Spinal cord (tissue), 10 donors: ENCODE measurements at places on chromosomes 1 and 21.

- peak; percentile 68 for DNase-seq
- no peak overlapping the region for H3K4me3 ChIP-seq
- no peaks in the 10 kb centered on the region for H3K27me3 ChIP-seq
Measured at GRCh38 chr1:160251687-160252526, 10.4 kb downstream of the DCAF8 start.

- H3K36me3 ChIP-seq, result no peaks in the 10 kb centered on the region
- no peak overlapping the region for H3K4me3 ChIP-seq
- peak; percentile 26 for DNase-seq
- H3K4me1 ChIP-seq, result no peaks in the 10 kb centered on the region
- H3K27ac ChIP-seq, result no peak overlapping the region
Measured at GRCh38 chr1:28950449-28950848, 36.1 kb downstream of the EPB41 start.

- no peak overlapping the region for H3K27ac ChIP-seq
- no peak for DNase-seq
- H3K4me1 ChIP-seq, result peaks cover 32% of the 10 kb centered on the region
- no peaks in the 10 kb centered on the region for H3K36me3 ChIP-seq
- H3K27me3 ChIP-seq, result peaks cover 24% of the 10 kb centered on the region
Measured at GRCh38 chr1:41659159-41659495, 174.6 kb upstream of the EDN2 start.

- no peaks in the 10 kb centered on the region for H3K27me3 ChIP-seq
- H3K27ac ChIP-seq, result no peak overlapping the region
- H3K4me1 ChIP-seq, result peaks cover 24% of the 10 kb centered on the region
- no peak overlapping the region for H3K4me3 ChIP-seq
- DNase-seq, result no peak
Measured at GRCh38 chr1:27053977-27054753, 41.5 kb upstream of the TENT5B start.

GRCh38 chr21:19792004-19792403 is 1206.2 kb upstream of the NCAM2 start:
- H3K36me3 ChIP-seq, result no peaks in the 10 kb centered on the region
- no peak overlapping the region for H3K27ac ChIP-seq
- no peaks in the 10 kb centered on the region for H3K4me1 ChIP-seq

DNA sequence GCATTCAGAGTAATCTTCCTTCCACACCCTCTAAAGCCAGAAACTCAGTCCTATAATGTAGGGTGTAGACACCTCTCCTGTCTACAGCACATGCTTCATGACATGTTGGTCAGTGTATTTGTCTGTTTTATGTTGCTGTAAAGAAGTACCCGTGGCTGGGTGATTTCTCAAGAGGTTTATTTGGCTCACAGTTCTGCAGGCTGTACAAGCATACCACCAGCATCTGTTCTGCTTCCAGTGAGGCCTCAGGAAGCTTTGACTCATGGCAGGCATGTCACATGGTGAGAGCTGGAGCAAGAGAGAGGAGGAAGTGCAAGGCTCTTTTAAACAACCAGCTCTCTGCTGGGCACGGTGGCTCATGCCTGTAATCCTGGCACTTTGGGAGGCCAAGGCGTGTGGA is 12.1 kb downstream of the PLOD1 start:
- peaks cover 4% of the 10 kb centered on the region for H3K4me1 ChIP-seq
- peaks cover 41% of the 10 kb centered on the region for H3K36me3 ChIP-seq
- H3K4me3 ChIP-seq, result no peak overlapping the region
- H3K27ac ChIP-seq, result no peak overlapping the region
- no peaks in the 10 kb centered on the region for H3K27me3 ChIP-seq

DNA sequence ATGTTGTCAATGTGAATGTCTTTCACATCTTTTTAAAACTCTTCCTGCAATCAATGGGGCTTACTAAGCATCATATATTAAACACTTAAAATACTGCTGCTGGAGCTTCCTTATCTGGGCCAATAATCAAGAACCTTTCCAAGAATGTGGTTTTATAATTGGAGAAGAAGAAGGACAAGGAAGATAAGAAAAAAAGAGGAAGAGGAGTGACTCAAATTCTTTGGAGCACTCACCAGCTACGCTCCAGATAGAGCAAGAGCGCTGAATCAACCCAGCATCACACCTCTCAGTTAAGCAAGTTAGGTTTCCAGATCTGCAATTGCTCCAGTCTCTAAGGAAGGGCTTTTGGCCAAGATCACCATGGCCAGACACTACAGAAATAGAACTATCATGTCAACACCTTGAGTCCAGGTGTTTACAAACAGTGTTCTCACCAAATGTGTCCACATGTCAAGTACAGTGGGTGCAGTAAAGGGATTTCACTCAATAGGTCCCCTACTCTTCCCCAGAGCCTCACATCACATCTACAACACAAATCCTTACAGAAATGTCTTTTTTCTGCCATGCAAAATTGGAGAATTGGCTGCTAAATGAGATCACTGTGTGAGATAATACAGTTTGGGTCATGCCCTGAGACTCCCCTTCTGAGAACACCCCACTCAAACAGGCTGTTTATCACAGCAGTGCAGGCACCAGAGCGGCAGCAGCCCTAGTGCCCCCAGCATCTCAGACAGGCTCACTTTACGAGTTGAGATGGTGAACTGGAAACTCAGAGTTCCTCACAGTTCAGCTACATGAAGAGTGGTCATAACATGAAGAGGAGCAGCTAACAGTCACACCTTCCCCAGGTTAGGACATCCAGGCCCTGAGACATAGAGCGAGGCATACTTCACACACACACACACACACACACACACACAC is 1.7 kb upstream of the SPRR2B start:
- no peak for DNase-seq
- H3K4me3 ChIP-seq, result no peak overlapping the region
- no peaks in the 10 kb centered on the region for H3K4me1 ChIP-seq
- no peak overlapping the region for H3K27ac ChIP-seq

- no peak overlapping the region for H3K27ac ChIP-seq
- H3K4me3 ChIP-seq, result no peak overlapping the region
Measured at GRCh38 chr1:63807046-63807445, 33.2 kb downstream of the ROR1 start.

DNA sequence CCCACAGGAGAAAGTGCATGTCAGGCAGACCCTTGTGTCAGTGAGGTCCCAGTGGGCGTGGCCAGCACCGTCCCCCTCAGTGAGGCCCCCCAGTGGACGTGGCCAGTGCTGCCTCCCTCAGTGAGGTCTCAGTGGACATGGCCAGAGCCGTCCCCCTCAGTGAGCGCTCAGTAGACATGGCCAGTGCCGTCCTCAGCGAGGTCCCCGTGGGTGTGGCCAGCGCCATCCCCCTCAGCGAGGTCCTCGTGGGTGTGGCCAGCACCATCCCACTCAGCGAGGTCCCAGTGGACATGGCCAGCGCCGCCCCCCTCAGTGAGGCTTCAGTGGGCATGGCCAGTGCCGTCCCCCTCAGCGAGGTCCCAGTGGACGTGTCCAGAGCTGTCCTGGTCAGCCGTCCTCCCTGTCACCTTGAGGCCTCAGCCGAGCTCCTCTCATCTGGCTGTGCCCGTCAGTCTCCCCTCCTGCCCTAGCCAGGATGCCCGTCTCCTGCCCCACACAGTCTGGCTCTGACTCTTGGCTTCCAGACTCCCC is 35.5 kb downstream of the PDE9A start:
- peaks cover 13% of the 10 kb centered on the region for H3K4me1 ChIP-seq
- no peak for DNase-seq
- H3K27ac ChIP-seq, result no peak overlapping the region
- no peaks in the 10 kb centered on the region for H3K27me3 ChIP-seq
- H3K4me3 ChIP-seq, result no peak overlapping the region
- H3K36me3 ChIP-seq, result peaks cover 84% of the 10 kb centered on the region

GRCh38 chr1:161196521-161197451 is 2.1 kb downstream of the ADAMTS4 start:
- peaks cover 6% of the 10 kb centered on the region for H3K36me3 ChIP-seq
- DNase-seq, result no peak
- peak overlapping the region; percentile 37 for H3K4me3 ChIP-seq
- H3K4me1 ChIP-seq, result peaks cover 74% of the 10 kb centered on the region
- H3K27ac ChIP-seq, result peak overlapping the region; percentile 99
- no peaks in the 10 kb centered on the region for H3K27me3 ChIP-seq

- H3K27me3 ChIP-seq, result no peaks in the 10 kb centered on the region
- H3K36me3 ChIP-seq, result no peaks in the 10 kb centered on the region
- peaks cover 11% of the 10 kb centered on the region for H3K4me1 ChIP-seq
- H3K27ac ChIP-seq, result no peak overlapping the region
- DNase-seq, result no peak
Measured at GRCh38 chr21:26148071-26148839, 22.3 kb downstream of the APP start.

GRCh38 chr1:93713341-93713740 is 31.7 kb upstream of the BCAR3 start:
- no peak overlapping the region for H3K27ac ChIP-seq
- no peak for DNase-seq
- H3K4me1 ChIP-seq, result peaks cover 15% of the 10 kb centered on the region
- H3K27me3 ChIP-seq, result no peaks in the 10 kb centered on the region
- no peaks in the 10 kb centered on the region for H3K36me3 ChIP-seq

DNA sequence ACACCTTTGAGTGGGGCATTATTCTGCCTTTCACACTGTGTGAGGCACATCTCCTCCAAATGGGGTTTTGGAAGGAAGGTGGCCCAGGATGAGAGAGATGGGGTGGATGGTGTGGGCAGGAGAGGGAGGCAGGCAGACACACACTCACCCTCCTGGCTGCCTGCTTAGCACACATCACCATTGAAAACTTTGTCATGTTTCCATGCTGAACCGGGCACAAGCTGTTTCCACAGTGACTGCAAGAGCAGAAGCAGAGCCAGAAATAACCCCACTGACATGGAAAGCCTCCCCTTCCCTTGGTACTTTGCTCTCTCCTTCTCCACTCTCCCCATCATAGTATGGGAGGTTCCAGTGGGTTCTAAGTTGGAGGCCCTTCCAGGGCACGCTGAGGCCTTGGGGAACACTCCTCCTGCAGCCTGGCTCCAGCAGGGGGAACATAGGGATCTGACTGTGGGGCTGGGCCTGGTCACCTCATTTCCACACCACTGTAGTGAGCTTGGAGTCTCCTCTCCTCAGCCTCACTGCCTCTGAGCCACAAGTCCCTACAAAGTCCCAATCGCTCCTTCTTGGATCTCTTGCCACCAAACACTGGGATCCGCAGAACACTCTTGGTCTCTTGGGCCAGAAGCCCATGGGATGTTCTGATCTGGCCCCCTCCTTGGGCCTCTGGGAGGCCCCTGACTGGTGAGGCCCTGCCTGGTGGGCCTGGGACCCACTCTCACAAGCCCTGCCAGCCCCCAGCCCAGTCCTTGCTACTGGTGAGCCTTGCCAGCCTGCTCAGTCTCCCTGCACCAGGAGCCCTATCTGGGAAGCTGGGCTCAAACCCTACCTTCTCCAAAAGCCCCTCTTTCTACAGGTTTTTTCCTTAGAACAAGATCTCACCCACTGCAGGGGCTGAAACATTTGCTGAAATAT is 163.0 kb upstream of the EDN2 start:
- peaks cover 11% of the 10 kb centered on the region for H3K4me1 ChIP-seq
- H3K27ac ChIP-seq, result no peak overlapping the region
- no peak overlapping the region for H3K4me3 ChIP-seq
- DNase-seq, result no peak
- H3K36me3 ChIP-seq, result no peaks in the 10 kb centered on the region

DNA sequence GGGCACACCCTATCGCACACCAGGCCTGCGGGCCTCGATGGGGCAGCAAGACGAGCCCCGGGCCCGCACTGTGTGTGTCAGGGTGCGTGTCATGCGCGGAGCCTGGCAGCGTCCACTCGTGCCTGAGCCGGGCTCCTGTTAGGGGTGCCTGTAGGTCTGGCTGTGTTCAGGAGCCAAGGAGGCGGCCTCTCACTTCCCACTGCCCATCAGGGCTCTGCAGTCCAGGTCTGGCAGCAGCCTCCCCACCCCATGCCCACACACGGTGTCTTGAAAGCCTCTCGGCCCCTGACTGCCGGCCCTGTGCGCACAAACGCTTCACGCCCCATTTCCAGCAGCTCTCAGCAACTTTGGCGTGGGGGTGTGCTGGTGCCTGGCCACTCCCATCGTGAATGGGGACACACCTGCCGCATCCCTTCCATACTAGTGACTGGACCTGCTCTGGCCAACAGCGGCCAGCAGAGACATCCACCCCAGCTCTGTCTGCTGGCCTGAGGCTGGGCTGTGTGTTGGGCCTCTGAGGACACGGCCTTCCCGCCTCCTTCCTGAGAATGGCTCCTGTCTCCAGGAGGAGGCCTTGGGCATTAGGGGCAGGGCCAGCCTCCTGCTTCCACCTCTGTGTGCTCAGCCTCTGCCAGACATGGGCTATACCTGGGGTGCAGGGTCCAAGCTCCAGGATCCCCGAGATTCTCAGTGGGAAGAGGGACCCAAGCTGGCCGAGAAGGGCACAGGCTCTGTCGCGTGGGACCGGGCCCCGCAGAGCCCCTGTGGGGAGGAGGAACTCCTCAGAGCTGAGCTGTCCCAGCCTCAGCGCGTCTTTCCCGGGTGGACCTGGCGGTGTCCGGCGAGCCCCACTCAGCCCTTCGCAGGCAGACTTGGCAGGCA is 41.8 kb upstream of the ACTRT2 start:
- peaks cover 3% of the 10 kb centered on the region for H3K27me3 ChIP-seq
- DNase-seq, result no peak

DNA sequence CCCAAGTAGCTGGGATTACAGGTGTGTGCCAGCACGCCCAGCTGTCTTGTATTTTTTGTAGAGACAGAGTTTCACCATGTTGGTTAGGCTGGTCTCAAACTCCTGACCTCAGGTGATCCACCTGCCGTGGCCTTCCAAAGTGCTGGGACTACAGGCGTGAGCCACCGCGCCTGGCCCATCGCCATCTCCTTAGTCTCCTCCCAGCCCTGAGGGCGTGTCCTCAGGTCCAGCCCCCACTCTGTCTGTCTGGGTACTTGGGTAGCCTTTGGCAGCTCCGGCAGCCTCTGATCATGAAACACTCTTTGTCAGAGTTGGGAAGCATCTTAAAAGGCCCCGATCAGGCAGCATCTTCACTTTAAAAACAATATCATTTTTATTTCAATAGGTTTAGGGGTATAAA is 90.3 kb upstream of the DISP3 start:
- no peaks in the 10 kb centered on the region for H3K36me3 ChIP-seq
- H3K4me1 ChIP-seq, result peaks cover 18% of the 10 kb centered on the region
- H3K27ac ChIP-seq, result no peak overlapping the region
- no peaks in the 10 kb centered on the region for H3K27me3 ChIP-seq

DNA sequence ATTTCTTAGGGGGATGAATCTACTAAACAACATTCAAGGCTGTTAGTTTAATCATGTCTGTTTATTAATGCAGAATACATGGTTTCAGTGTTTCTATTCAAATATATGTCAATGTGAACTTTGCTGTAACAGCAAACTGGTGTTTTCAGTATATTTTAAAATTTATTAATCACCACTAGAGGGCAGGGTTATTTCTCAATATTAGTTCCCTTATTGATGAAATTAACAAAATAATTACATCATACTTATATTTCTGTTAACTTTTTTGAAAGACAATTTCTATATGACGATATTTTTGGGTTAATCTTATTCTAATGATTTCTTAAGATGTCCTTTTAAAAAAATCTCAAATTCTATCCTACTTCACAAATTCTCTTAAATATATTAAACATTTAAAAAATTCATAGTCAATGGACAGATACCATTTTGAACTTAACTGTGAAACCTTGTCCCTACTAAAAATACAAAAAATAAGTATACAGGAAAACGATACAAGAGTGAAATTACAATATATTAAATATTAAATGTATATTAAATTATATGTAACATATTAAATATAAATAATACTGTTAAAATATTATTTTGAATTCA is 1034.1 kb upstream of the PRMT6 start:
- no peak overlapping the region for H3K27ac ChIP-seq
- H3K36me3 ChIP-seq, result no peaks in the 10 kb centered on the region
- DNase-seq, result no peak
- H3K4me1 ChIP-seq, result no peaks in the 10 kb centered on the region
